Activated T-helper 1 cell treated with anti-CD3 and anti-CD28 coated beads, Interleukin-2, amount 50 U/mL, for 16 hours (primary cell): ENCODE measurements at places on chromosomes 7 and 10.

GRCh38 chr7:24572393-24572996 lies 757 bp upstream of the PALS2 start:
- no peak for DNase-seq

- no peak for DNase-seq
Measured at GRCh38 chr10:83677795-83678194, 461.5 kb upstream of the GHITM start.

GRCh38 chr7:7706556-7707172 lies 11.7 kb downstream of the RPA3 start:
- DNase-seq, result no peak

- no peak for DNase-seq
Measured at GRCh38 chr10:52474265-52474664, 160.2 kb downstream of the DKK1 start.

DNA sequence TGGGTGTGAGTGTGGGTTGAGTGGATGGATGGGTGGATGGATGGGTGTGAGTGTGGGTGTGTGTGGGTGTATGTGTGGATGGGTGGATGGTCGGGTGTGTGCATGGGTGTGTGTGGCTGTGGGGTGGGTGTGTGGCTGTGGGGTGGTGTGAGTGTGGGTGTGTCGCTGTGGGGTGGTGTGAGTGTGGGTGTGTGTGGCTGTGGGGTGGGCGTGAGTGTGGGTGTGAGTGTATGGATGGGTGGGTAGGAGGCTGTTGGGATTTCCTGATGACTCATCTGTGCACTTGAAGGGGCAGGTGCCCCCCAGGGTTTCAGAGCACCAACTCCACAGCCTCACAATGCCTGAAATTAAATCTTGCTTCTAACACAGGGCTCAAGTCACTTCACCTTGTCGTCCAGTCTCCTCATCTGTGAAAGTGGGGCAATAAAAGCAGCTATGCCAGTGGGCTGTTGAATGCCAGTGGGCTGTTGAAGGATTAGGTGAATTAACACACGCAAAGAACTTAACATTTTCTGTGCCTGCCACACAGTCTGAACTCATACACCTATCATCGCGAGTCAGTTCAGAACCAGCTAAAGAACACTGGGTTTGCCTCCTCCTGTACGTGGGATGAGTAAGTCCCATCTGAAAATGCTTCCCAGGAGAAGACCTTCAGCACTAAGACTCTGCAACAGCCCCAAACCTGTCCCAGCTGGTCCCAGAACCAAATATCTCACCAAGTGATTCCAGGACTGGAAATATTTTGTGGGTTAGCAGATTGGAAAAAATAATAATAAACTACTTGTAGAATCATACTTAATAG lies 32.0 kb downstream of the SFMBT2 start:
- no peak for DNase-seq

DNA sequence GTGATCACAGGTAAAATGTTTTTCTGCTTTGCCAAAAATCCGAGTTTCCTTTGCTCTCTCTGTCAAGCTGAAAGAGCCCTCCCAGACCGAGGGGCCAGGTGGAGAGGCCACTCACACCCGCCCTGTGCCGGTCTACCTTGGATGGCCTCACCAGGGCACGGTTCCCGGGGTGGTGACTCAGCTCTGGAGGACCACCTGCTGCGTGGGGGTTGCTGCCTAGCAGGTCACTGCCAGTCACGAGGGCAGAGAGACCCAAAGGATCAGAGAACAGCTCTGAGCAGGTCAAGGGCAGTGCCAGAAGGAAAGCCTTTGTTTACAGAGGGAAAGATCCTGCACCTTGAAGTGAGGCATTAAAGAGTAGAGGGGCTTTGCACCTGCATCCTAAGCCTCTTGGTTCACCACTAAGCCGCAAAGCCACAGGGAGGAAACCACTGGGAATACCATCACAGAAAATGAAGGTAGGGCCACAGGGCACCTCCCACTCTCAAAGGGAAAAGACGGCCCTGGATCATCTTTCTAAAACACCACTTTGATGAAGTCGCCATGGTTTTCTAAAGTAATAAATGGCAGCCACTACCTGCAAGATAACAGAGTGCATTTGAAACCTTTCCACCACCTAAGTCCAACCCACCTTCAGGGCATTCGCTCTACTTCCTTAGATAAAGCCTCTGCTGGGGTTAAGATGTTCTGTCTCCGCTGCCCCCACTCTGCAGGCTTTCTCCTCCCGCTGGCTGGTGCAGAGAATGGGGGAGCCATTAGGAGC lies 160.3 kb upstream of the KLF14 start:
- no peak for DNase-seq

GRCh38 chr7:16616542-16616941 lies 29.0 kb downstream of the ANKMY2 start:
- DNase-seq, result no peak

- no peak for DNase-seq
Measured at GRCh38 chr7:19707240-19707639, 1.6 kb downstream of the POLR1F start.

- DNase-seq, result no peak
Measured at GRCh38 chr7:65001291-65001814, 5.1 kb downstream of the ERV3-1 start.

DNA sequence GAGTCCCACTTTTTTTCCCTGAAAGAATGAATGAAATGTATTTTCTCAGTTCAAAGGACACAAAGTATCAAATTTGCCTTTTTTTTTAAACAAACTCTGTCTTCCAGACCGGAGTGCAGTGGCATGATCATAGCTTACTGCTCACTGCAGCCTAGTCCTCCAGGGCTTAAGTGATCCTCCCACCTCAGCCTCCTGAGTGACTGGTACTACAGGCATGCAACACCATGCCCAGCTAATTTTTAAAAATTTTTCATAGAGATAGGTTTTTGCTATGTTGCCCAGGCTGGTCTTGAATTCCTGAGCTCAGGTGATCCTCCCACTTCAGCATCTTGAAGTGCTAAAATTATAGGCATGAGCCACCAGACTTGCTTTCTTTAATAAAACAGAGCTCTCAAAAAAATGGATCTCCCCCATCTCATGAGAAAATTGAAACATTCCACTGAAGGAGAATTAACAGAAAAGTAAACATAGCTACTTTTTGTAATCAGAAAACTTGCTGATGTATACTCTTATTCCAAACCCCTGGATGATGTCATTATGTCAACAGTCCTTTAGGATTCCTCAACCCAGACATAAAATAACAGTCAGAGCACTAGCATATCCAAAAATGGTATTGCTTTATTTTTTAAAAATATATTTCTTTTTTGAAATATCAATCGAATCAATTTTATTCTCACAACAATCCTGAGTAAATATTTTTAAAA lies 12.3 kb upstream of the TRDMT1 start:
- DNase-seq, result no peak

GRCh38 chr10:8768852-8769251 lies 714.4 kb downstream of the GATA3 start:
- DNase-seq, result no peak

DNA sequence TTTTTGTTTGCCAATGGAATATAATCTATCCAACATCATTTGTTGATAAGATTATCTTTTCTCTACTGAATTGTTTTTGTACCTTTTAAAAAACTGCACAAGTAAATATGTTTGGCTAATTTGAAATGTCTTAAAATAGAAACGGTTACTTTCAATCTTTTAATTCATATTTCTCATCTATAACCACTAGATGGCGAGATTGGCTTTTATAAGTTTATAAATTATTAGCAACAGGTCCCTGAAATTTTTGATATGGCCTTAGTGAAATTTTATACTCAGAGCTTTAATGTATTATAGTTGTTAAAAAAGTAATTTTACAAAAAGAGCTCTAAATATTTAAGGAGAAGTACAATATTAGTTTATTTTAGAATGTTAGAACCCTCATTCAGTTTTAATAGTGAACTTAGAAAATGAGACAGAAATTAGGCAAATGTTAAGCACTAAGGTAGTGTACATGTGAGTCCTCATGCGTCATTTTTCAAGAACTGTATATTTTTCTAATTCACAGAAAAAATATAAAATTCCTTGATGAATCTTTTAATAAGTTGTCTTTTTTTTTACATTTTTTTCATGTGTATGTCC lies 592.5 kb downstream of the ARL4A start:
- no peak for DNase-seq

- DNase-seq, result no peak
Measured at GRCh38 chr10:131017566-131018285, 293.8 kb downstream of the TCERG1L start.

DNA sequence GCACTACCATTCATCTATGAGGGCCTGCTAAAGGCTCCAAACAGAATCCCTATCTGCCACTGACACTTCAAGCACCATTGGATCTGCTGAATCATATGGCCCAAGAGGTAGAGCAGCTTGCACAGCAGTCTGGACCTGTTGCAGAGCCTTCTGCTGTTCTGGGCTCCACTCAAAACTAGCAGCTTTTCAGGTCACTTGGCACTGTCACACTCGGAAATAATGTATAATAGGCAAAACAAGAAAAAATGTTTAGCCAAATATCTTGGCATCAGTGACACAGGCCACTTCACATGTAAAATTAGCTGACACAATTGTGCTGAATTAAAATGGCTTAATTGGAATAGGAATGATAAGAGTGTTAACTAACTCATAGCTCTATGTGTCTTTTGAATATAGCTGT lies 1182.9 kb upstream of the LRRTM3 start:
- no peak for DNase-seq

GRCh38 chr7:132882714-132883428 lies 199.0 kb downstream of the CHCHD3 start:
- no peak for DNase-seq

DNA sequence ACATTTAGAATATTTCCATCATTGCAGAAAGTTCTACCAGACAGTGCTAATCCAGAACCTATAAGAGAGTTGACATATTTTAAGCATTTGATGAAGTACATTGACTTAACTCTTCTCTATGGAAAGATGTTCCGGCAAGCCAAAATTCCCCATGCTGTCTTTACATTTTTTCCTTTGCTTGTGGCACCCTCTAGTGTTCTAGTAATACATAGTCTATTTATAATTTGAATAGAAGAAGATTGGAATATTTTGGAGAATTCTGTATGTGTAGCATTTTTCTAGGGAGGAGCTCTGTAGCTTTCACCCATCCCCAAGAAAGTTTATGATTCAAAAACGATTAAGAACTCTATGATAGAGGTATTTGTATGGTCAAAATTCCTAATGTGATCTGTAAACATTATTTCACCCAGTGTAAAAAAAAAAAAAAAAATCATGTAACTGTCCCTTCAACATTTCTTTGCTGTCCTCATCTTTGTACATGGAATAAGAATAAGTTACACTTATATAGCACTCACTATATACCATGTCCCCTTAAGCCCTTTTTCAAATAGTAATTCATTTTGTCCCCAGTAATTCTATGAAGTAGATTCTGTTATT lies 33.2 kb downstream of the NRF1 start:
- no peak for DNase-seq

DNA sequence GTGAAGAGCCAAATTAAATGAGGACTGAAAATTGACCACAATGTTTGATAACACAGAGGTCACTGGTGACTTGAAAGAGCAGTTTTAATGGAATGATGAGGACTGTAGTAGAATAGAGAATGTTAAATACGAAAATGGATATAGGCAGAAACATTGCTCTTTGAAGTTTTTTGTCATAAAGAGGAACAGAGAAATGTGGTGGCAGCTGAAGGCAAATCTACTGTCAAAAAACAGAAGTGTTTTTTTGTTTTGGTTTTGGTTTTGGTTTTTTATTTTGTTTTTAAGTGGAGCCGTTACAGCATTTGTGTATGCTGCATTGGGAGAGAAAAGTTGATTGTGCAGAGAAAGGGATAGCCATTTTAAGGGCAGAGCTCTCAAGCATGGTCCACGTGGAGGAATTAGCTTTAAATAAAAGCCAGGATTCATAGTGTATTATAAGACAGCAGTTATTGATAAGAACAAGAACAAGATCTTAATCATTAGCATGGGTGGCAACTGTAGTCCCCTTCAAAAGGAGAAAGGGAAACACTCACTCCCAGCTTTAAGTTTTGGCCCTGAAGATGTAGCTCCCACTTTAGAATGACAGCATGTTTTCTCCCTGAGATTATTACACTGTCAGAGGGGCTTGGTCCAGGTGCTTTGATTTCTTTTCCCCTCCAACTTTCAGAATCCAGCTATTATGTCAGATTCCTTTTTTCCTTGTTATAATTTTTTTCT lies 156.7 kb upstream of the BET1 start:
- no peak for DNase-seq

DNA sequence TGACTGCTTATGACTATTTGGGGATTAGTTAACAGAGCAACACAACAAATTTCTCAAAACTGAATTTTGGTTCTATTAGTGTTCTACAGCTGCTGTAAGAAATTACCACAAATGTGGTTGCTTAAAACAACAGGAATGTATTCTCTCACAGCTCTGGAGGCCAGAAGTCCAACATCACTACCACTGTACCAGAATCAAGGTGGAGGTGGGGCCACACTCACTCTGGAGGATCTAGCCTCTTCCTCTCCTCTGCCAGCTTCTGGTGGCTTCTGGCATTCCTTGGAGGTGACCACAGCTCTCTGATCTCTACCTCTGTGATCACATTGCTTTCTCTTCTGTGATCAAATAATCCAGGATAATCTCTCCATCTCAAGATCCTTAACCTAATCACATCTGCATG lies 194.7 kb upstream of the BMPER start:
- no peak for DNase-seq

DNA sequence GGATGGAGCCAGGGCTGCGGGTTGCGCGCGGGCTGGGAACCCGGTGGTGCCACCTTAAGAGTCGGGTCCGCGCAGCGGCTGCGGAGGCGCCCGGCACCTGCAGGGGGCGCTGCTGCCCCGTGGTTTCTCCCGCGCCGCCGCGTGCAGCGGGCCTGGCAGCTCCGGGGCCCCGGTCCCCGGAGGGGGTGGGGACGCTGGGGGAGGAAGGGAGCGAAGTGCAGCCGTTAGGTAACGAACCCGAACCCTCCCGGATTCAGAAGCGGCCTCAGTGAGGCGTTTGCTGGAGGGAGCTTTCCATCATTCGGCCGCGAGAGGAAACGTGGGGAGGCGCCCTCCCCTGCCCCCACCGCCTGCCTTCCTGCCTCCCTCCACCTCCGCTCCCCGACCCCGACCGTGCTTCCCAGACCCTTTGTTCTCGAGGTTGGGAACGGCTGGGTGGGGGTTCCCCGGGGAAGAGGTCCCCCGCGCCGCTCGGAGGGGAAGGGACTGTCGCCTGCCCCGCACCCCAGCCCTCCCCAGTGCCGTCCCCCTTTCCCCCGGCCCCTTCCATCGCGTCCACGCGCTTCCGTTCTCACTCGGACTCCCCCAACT lies 29.6 kb downstream of the SKIDA1 start:
- peak; percentile 80 for DNase-seq
